ENCODE measurements at places on chromosomes 1 and 21.

DNA sequence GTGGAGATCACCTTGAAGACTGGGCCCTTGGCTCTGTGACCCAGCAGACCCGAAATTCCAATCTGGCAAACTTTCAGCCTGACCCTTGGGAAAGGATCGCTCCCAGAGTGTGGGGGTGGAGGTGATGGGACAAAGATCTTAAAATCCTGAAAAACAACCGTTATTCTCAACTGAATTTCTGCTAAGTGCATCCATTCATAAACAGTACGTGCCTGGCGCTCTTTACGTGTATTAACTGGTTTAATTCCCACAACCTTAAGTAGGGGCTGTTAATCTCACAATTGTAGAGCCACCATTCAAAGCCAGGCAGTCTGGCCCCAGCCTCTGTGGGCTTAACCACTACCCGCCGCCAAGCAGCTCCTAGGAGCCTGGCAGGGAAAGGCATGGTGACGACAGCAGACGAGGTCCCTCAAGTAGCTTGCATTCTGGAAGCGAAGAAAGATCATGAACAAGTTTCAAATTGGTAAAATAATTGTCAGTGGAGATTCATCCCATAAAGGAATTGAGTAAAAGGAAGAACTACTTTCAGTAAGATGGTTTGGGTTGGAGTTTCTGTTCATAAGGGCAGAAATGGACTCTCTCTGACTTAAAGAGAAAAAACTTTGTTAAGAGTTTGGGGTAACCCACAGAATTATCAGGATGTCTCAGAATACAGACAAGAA lies 11.4 kb upstream of the RGS16 start:
- peak; percentile 10 for DNase-seq

- DNase-seq = no peak
Measured at GRCh38 chr1:28518745-28519341, 13.0 kb downstream of the RCC1 start.

DNA sequence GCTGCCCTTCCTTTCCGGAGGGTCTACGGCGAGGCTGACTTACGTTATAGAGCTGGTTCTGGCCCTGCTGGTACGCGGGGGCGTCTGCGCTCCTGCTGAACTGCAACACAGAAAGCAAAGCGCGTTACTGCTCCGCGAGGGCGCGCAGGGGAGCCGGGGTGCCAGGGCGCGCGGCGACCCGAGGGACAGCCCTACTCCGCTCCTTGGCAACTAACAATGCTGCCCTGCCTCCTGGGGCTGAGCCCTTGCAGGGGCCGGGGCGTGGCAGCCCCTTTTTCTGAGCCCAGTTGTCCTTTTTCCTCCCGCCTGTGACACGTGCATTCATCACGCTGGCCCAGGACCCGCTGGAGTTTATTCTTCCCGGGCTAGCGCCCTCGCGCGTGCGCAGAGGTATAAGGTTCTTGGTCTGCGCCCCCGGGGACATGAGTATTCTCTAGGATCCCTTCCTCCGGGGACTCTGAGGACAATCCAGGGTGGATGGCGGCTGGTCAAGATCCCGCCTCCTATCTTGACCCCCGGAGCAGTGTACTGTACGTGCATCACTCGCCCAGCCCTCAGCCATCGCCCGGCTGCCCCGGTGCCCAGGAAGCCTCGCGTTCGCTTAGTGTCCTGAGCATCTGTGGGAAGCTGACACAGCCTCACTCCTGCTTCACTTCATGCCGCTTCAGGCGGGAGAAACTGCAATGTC lies 78.9 kb downstream of the CD247 start:
- DNase-seq = peak; percentile 45

GRCh38 chr1:116881879-116882520 lies 27.7 kb upstream of the PTGFRN start:
- peak; percentile 56 for DNase-seq

DNA sequence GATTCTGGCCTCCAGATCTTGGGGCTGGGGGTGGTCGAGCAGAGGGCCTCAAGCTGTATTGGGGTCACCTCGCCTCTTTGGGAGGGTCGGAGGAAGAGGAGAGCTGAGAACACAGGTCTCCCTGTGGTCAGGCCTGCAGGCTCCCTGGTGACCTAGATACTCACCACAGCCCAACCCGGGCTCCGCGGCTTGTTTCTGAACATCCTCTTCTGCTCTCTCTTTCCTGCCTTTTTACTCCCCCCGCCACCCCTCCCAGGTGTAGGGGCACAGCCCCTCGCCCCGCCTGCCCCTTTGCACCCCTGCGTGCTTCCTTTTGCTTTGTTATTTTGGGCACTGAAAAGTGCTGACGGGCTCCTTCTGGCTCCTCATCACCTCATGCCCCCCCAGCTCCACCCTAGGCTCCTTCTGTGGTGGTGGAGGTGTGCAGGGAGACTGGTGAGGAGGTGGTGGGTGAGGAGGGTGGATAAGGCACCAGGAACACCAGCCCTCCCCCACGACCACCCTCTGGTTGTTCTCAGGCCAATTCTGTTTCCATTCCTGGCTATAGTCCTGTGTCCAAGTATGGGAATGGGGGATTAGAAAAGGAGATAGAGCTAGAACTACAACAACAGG lies 10.6 kb upstream of the LINGO4 start:
- DNase-seq = no peak

GRCh38 chr21:25002676-25003075 lies 604.6 kb downstream of the MRPL39 start:
- DNase-seq = no peak

- peak; percentile 75 for DNase-seq
Measured at GRCh38 chr1:230359992-230360668, 66.0 kb downstream of the PGBD5 start.

- no peak for DNase-seq
Measured at GRCh38 chr1:28193701-28194161, 17.2 kb upstream of the PTAFR start.

- no peak for DNase-seq
Measured at GRCh38 chr1:18142471-18142870, 34.9 kb downstream of the IGSF21 start.

DNA sequence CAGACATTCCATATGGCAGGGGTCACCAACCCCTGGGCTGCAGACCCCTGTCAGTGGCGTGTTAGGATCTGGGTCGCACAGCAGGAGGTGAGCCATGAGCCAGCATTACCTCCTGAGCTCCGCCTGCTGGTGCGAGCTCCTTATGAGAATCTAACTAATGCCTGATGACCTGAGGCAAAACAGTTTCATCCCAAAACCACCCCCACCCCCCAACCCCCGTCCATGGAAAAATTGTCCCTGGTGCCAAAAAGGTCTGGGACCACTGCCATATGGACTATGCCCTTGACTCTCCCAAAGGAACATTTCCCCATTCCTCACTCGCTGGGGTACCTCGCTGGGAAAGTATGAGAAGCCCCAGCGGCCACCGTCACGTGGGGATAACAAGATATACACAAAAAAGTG lies 6.4 kb upstream of the CPT2 start:
- DNase-seq = no peak

GRCh38 chr1:232486006-232486405 lies 143.9 kb downstream of the SIPA1L2 start:
- DNase-seq = peak; percentile 18

- no peak for DNase-seq
Measured at GRCh38 chr1:47622776-47623556, 185.1 kb downstream of the FOXD2 start.

GRCh38 chr21:17828223-17828622 lies 9.1 kb upstream of the C21orf91 start:
- DNase-seq = peak; percentile 61

DNA sequence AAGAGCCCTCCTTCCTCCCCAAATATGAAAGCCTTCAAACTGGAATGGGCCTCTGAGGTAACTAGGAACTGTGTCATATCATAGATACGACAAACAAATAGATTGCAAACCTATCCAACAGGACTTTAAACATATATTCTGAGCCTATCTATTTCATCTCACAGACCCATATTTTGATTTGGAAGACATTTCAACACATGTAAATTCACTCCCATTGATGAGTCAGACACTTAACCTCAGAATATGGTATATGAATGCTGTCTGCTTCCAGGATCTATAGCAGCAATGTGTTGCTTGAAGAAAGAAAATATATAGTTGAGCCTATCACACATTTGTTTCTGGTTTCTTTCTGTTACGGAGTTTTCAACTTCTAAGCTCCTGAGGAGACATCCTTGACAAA lies 221.9 kb upstream of the SAMSN1 start:
- DNase-seq = peak; percentile 2

DNA sequence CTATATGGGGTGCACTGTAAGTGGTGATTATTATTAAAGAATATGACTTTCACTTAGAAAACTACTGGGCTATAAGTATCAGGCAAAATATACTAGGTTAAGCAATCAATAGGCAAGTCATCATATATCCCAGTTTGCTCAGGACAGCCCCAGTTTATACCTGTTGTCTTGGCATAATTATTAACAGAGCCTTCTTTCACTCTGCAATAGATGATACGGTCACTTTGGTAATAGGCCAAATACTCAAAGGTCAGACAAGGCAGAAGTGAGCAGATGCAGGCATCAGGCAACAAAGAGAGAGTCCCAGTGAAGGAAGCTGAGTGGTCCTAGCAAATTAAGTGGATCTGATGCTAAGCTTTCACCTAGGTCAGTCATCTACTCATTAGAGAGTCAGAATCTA lies 599.9 kb downstream of the LMO4 start:
- no peak for DNase-seq

DNA sequence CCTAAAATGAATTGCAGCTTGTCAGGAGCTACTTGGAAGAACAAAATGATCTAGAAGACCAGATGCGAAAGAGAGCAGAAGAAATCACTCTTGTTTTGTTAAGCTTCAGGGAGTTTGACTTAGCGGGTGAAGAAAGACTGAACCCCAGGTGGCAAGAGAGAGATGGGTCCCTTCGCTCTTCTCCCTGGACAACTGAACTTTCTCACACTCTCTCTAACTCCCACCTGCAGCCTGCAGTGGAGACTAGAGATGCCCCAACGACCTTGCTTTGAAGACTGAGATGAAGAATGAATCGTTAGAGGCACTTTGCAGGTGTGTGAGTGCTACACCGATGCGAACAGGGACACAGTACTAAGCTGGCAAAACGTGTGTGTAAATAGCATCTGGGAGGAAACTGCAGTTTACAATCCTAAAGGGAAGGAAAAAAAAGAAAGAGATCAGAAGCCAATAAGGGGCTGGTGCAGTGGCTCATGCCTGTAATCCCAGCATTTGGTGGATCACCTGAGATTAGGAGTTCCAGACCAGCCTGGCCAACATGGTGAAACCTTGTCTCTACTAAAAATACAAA lies 64.5 kb upstream of the LYST start:
- no peak for DNase-seq

DNA sequence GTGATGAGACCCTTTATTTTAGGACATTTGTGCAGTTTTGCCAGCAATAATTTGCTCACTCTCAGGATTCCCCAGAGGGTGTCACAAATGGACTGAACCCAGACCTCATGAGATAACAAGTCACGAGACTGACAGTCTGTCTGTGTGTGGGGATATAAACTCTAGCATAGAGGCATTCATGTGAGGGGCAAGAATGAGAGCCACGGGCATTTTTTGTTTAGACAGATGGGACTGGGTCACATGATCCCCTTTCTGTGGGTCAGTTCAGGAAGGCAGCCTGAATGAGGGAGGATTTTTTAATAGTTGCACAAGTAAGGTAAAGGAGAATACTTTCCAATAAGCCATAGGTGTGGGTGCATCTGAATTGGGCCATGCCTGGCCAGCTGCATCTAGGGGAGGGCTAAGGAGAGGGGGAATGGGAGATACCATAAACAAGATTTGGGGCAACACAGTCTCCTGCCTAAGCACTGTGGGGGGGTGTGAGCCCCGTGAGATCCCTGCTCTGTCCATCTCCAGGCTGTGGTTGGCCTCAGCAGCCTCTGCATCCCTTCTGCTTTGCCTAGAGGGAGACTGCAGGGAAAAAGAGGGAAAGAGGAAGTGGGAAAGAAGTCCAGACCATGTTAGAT lies 66.6 kb downstream of the NAV1 start:
- DNase-seq = no peak

DNA sequence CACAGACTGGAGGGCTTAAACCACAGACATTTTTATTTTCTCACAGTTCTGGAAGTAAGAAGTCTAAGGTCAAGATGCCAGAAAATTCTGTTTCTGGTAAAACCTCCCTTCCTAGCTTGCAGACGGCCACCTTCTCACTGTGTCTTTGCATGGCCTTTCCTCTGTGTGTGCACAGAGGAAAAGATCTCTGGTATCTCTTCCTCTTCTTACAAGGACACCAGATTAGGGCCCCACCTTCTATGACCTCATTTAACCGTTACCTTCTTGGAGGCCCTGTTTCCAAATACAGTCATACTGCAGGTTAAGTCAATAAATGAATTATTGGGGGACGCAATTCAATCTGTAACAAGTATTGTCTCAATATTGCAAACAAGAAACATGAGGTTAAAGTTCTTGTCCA lies 63.0 kb upstream of the PRDX6 start:
- no peak for DNase-seq

DNA sequence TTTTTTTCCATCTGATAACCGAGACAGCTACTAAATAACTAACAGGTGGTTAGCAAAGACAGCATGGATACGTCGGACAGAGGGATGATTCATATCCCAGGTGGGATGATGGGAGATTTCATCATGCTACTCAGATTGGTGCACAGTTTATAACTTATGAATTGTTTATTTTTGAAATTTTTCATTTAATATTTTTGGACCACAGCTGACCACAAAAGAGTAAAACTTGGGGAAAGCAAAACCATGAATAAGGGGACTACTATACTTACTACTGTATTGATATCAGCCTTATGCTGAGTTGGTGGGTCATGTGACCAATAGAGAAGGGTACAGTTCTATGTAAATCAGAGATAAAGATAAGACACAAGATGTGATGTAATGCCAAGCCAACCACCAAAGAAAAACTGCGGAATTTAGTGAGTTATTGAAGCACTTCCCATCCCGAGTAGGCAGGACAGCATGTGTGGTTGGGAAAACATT lies 248.1 kb upstream of the C1orf105 start:
- peak; percentile 77 for DNase-seq

DNA sequence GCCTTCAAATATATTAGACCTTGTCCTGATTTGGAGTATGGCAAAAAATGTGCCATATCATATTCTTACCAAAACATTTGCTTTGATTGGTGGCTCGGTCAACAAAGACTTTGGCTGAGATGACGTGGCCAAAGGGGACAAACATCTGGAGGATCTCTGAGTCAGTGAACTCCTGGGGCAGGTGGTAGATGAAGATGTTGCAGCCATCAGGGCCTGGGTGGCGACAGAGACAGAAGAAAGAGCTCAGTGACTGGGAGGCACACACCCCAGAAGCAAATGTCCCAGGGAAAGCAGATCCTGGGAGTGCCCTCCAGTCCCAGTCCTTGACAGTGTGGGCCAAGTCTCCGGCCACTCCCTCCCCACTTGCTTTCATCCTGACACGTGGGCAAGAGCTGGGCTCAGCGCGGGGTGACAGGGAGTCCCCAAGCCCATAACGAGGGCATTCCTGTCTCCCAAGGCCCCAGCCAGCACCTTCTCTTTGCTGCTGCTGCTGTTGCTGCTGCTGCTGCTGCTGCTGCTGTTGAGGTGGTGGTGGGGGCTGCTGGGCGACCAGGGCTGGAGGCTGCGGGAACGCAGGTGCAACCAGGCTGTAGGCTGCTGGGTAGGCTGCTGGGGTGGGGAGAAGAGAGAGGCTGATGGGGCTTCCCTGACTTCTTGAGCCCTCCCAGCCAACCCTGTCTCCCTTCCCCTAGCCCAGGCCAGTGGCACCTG lies 10.7 kb downstream of the CELF3 start:
- DNase-seq = no peak
